GOT3 (cell line): ENCODE measurements at places on chromosomes 16 and 17.

DNA sequence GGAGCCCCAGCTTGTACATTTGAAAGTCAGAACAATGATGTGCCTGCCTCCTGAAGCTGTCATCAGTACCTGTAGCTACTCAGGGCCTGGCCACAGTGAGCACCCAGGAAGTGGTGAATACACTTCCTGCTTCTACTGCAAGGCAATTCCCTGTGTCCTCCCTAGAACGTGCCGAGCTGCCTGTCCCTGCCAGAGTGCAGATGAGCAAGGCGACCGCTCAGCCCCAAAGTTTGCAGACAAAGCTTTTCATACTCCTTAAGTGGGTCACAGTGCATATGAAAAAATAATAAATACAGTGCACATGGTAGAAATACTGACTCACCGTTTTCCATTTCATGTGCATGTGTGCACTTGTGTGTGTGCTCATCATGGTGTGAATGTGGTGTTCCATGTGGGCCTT is 77.3 kb downstream of the MPRIP start:
- DNase-seq, result no peak

- DNase-seq, result no peak
Observed at GRCh38 chr16:9681508-9681907, 500.7 kb downstream of the GRIN2A start.

GRCh38 chr17:41734949-41735313 is 488 bp upstream of the HAP1 start:
- no peak for DNase-seq

DNA sequence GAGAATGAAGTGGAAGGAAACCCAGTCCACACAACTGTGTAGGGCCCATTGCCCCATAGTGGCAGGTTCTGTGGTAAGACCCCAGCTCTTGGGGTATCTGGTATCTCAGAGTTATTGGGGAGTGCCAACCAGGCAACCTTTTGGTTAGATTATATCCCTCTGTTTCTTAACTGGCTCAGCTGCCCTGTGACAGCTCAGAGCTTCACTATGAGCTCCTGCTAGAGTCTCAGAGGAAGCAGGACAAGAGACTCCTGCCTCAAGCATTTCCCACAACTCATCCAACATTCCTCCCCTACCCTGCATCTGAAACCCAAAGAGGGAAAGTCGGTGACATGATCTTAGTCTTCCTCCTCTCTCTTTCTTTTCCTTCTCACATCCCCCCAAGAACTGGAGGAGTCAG is 292.3 kb downstream of the SHISA9 start:
- DNase-seq, result no peak

DNA sequence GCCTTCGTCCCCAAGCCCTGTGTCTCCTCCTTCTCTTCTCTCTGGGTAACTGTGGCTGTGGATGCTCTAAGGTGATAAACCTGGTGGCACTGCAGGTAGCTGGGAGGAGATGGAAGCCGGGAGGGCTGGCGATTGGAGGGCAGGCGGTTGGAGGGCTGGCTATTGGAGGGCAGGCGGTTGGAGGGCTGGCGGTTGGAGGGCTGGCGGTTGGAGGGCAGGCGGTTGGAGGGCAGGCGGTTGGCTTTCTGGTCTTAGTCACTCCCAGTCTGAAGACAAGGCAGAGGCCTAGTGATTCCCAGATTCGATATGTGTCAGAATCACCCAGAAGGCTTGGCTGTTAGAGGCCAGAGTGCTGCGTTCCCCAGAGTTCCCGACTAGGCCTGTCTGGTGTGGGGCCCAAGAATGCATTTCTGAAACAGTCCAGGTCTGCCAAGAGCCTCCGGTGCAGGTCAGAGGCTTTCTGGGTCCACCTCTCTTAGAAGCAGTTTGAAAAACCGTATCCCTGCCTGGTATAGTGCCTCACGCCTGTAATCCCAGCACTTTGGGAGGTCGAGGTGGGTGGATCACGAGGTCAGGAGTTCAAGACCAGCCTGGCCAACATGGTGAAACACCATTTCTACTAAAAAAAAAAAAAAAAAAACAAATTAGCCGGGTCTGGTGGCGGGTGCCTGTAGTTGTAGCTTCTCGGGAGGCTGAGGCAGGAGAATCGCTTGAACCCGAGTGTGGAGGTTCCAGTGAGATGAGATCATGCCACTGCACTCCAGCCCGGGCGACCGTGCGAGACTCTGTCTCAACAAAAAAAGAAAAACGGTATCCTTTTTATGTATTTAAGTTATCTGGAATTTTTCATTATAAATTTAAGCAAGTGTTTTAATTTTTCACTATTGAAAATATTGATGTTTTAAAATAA is 59.7 kb downstream of the WDR45B start:
- DNase-seq, result no peak

DNA sequence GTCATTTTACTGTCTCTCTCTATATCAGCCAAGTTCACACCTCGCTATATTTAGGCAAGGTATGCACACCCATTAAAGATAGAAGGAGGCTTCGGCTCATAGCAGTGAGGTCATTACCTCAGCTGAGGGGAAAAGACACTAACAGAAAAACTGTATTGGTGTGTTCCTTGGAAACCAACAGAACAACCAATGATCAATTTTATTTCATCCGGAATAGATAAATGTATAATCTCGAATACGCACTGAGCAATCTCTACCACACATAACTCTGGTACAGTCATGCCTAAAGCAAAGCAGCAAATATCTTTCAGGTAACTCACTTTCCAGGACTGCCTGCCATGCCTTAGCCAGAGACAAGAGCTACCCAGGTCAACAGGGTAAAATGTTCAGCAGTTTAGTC is 109.9 kb upstream of the CORO6 start:
- no peak for DNase-seq

GRCh38 chr17:81428948-81429774 is 33.9 kb downstream of the BAHCC1 start:
- DNase-seq, result no peak

DNA sequence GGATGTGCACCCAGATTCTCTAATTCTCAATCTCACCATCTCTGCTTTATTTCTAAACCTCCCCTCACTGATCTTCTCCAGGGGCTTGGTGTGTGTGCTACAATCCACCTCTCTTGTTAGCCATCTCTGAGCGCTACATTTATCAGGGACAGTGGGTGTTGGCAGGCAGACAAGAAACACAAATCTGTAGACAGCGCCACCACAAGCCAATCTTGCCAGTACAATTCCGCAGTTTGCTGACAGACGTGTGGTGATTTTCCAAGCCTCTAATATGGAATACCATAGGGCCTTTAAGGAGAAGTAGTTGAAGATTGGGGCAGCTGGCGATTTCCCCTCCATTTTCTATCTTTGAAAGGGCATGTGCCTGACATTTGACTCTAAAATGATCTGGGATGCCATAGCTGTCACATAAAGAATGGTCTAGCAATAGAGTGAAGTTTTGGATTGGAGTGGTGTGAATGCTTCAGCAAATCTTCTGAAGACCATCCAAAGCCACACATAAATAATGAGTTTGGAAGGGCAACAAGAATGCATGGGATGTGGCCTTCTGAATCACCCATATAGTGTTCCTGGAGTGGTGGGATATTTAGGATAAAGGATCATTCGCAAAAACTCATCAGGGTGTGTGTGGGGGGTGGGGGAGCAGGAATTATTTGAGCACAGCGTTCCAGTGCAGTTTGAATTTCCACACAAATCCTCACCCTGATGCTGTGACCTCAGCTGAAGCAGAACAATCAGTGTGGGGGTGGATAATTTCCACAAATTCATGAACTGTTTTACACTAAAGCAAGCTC is 12.0 kb upstream of the ANKFN1 start:
- DNase-seq, result no peak

DNA sequence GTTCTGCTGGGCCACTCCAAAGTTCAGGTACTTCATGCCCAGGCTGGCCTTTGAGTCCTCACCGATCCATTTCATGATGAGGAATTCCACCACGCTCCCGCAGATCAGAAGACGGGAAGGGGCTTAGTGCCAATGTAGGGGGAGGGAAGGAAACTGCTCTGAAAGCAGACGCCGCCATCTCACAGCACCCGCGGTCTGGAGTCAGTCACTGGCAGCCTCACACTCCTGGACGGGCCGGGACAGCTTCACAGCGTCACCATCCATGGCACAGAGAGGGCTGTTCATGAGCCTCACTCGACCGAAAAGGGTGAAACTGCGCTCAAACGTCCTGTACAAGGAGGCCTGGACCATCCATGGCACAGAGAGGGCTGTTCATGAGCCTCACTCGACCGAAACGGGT is 62.0 kb downstream of the RPH3AL start:
- no peak for DNase-seq

DNA sequence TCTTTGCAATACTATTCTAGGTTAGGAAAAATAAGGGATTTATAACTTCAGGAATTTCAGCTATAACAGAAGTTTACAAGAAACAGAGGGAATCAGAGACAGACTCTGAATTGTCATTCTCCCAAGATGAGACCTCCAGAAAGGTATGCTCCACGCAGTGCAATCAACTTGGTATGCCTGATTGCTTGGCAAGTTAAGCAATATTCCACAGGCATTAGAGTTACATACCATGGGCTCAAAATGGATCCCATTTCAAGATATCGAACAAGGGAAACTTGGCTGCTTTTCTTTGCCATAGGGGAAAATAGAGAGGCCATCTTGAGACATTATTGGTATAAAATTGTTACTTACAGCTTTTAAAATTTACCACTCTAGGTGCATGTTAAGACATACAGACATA is 615.6 kb upstream of the SOX9 start:
- no peak for DNase-seq

DNA sequence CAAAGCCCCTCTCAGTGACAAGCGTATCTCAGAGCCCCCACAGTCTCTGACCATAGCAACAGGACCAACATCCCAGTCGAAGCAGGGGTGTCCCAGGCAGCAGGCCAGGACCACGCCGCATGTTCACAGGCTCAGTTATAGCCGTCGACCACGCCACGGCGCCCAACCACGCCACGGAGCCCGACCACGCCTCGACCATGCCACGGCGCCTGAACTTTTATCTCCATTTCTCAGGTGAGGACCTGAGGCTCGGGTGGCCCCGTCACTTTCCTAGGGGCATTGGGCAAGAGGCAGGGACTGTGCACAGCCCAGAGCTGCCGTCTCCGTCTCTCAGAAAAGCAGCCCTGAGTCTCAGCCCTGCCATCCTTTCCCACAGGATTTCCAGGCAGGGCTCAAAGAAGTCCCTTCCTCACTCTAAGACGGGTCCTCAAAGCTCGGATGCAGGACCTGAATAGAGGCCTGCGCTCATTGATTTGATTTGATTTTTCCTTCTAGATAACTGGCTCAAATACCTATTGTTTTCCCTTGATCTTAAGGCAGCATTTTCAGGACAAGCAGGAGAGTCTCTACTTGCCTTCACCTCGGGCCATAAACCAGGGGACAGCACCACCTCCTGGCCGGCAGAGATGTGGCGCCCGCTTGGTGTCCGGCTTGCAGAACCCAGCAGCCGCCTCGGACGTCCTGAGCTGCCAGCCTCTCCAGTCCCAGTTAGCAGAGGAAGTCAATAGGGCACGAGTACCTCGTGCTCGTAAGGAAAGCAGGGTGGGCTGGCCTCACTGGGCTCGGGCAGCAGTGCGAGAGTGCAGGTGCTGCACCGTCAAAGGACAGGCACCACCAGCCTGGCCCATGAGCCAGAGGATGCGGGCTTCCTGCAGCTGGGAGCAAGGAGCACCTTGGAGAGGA is 38.8 kb downstream of the C16orf95 start:
- peak; percentile 42 for DNase-seq

DNA sequence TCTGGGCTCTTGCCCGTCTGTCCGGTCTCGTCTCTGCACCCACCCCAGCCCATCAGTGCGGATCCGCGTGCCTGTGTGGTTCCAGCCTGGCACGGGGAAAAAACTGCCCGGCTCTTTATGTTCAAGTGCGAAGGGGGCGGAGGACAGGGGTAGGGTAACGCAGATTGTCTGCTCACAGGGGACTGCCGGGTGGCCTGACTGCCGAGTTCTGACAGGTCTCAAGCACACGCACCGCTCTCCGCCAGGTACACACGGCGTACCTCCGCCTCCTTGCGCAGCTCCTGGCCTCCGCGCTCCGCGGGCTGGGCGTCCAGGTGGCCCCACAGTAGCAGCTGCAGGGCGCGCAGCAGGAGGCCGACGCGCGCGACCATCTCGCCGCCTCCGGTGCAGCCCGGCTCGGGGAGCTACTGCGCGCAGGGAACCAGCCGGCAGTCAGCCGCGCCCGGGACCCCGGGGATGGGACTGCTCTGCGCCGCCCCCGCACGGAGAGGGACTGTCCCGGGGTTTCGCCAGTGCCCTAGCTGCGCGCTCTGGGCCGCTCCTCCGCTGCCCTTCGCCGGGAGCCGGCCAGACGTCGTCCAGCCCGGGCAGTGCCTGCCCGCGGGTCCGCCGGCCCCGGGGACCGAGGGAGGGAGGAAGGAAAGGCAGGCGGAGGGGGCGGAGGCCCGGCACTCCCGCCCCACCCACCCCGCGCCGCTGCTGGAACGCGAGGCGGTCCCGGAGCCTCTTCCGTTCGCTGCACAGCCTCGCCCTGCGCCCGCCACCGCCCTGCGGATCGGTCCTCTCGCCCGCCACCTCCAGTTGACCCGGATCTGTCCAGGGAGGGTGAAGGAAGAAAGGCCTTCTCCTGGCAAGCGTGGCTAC is at the start of gene MMP28:
TSS of gene MMP28 (minus strand) at position 635 of the 864 bp plus-strand sequence. CDS start at position 371, 264 bp downstream.
- no peak for DNase-seq

DNA sequence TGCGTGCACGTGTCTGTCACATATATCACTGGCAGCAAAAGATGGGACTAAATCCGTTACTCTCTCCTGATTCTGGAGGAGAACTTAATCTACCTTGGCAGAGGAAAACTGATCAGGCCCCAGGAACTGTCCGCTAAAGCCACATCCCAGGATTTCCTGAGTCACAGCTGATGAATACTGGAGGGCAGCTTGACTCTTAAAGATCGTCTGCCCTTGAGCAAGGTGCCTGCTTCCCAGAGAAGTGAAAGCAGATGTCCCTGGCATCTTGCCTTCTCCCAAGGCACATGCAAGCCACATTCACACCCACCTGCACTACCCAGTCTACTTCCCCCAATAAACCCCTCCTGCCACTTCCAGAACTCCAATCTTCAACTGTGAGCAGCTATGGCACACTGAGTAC is 99.8 kb downstream of the CPPED1 start:
- DNase-seq, result no peak

GRCh38 chr17:9456330-9456729 is 119.3 kb downstream of the STX8 start:
- no peak for DNase-seq

GRCh38 chr17:61480414-61480807 is 28.2 kb downstream of the TBX4 start:
- no peak for DNase-seq

- DNase-seq, result no peak
Observed at GRCh38 chr17:4476017-4476416, 22.7 kb upstream of the SPNS2 start.

- DNase-seq, result no peak
Observed at GRCh38 chr17:44351464-44351863, 6.4 kb downstream of the GRN start.

GRCh38 chr17:79595921-79596320 is 14.9 kb downstream of the RBFOX3 start:
- no peak for DNase-seq

GRCh38 chr16:1915732-1916639 is 2.2 kb downstream of the HS3ST6 start:
- no peak for DNase-seq

DNA sequence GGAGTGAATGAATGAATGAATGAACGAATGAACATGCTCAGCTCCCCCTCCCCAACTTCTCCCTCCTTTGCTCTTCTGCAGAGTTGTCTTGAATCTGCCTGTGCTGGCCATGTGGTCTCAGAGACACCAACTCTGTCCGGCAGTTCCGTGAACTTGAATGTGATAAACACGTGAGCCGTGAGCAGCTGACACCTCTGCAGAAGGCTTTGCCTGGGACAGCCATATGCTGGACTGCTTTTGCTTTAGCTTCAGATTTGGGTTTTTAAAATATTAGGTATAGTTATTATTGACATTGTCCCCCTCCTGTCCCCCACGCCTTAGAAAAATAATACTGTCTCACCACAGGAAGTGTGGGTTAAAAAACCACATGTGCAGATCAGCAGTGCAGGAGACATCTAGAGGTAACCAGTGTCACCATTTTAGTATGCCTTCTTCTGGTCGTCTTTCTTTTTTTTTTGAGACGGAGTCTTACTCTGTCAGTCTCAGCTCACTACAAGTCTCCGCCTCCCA is 83.8 kb downstream of the ABCC1 start:
- DNase-seq, result no peak
